IMR-90 (cell line): ENCODE measurements at places on chromosomes 2 and 18. TPM values are rescaled to one million over a fixed set of nuclear protein-coding genes. Genes with fewer than 3 reads are reported as not detected.

Gene ANKRD62
- not detected in 2 replicates for total RNA-seq

DNA sequence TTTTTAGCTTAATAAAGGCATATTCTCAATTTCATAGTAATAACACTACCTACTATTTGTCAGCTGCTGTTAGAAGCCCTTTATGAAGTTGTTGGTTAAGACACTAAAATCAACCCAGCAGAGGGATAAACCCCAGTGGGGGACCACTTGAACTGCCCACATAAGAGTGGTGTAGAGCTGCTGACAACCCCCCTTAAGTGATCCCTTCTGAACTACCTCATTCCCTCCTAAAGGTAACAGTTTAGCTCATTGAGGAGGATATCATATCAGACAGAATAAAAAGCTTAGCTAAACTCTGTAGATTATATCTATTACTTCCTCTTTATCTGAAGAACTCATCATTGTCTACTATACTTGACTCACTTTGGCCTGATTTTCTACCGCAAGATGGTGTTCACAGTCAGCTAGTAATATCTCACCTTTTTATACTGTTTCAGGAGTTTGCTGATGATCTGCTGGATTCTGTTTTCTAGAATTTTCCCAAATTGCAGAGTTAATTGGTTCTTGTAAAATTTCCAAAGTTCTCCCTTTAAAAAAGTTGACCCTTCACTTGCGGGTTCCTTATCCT lies 16.2 kb downstream of the GALM start:
- no peak for DNase-seq

Gene CMPK2
- 0.18 and 0.28 TPM in 2 replicates for total RNA-seq

DNA sequence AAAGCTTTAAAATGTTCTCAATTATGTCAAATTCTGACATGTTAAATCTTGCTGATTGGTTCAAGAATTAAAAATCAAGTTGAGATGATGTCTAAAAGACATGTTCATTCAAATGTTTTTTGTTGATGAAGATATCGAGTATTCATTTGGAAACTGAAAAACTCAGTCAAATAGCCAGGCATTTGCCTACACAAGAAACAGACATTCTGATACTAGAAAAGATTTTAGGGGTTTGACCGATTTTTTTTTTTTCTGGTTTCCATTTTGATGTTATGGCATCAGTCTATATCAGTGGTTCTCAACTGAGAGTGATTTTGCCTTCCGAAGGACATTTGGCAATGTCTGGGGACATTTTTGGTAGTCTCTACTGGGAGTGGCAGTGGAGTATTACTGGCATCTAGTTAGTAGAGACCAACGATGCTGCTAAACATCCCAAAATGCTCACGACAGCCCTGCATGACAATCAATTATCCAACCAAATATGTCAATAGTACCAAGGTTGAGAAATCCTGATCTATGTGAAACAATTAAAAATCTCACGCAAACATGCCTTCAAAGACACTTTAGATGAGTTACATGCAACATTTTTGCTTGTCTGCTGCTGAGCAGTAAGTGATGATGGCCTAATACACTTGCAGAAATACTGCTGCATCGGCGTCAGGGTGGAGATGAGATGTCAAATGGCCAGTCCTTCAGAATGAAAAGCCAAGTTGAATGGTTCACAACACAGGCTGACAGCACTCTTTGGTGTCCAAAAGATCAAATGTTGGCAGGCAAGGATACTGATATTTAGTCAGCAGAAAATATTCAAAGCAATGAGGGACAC lies 12.5 kb downstream of the RASGRP3 start:
- no peak for DNase-seq

Gene TDRD15
- total RNA-seq = not detected in 2 replicates

Gene FHOD3
- total RNA-seq = 16.0 and 16.7 TPM in 2 replicates

- no peak for DNase-seq
These were observed 45.4 kb upstream of the CTDP1 start for GRCh38 chr18:79634186-79634585.

Gene CYP26B1
- not detected in 2 replicates for total RNA-seq
